ENCODE measurements at places on chromosomes 5 and 9.

DNA sequence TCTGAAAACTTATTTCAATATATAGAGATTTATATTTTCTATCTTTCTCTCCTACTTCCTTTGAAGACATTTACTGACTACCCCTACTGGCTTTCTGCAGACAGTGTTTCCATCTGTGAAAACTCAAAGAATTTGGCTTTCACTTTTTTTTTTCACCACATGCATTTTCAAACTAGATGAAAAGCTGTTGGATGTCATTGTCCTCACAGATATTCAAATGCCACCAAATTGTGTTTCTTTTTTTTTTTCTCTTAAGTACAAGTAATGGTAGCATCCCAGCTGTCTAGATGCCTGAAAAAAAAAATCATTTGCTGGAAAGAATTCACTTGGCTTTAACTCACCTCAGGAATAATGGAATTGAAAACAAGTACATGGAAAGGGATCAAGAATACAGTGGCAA, 2258.6 kb upstream of the ACO1 start:
- no peak for DNase-seq

- no peak for DNase-seq
Observed at GRCh38 chr9:13555516-13555915, 276.0 kb upstream of the MPDZ start.

- DNase-seq = no peak
Observed at GRCh38 chr5:109035436-109035835, 287.7 kb downstream of the FER start.

- no peak for DNase-seq
Observed at GRCh38 chr5:52964138-52964537, 25.0 kb upstream of the ITGA2 start.

DNA sequence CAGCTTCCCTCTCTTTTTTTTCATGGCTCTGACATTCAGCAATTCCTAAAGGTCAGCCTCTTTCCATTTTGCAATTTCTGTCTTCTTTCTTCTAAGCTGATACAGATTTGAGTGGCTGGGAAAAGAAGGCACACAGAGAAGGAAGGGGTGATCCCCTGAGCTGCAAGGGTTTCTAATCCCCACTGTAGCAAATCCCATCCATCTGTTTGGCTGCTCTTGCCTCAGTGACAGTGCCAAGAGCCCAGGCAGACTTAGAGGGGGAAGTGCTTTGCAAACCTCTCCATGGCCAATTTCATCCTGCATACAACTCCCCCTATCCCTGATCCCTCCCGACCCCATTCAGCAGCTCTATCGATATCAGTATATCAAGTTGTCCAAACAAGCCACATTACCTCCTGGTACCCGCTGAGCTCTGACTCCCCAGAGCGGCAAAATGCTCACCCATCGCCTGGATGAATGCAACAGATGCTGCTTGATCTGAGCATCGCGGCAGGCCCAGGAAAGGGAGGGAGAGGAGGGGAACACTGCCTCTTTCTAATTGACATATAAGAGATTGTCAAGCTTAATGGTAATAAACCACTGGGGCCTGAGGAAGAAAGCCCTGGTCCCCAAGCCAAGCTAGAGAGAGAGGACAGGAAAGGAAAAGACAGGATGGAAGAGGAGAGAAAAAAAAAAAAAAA, 268.9 kb downstream of the ASTN2 start:
- DNase-seq = no peak

- no peak for DNase-seq
Observed at GRCh38 chr5:93192087-93192486, 388.9 kb downstream of the NR2F1-AS1 start.

DNA sequence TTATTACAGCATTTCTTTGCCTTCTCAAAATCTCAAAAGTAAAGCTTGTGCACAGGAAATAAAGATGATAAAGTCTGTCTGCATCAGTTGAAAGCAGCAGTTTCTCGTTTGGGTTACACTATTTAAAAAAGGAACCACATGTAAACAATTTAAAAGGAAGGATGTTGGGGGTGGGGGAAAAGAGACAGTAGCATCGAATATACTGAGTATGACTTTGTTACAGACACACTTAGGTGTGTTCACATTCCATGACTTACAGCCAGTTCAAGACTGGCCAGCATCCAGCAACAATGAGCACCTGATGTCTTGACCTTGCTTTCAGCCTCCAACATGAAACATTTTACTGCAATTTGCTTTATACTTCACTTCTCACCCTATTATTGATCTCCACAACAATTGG, 8.7 kb downstream of the GAPT start:
- DNase-seq = no peak

- no peak for DNase-seq
Observed at GRCh38 chr5:27474395-27474794, 436.0 kb upstream of the CDH9 start.

- DNase-seq = no peak
Observed at GRCh38 chr5:10233505-10233904, 16.2 kb downstream of the ATPSCKMT start.

DNA sequence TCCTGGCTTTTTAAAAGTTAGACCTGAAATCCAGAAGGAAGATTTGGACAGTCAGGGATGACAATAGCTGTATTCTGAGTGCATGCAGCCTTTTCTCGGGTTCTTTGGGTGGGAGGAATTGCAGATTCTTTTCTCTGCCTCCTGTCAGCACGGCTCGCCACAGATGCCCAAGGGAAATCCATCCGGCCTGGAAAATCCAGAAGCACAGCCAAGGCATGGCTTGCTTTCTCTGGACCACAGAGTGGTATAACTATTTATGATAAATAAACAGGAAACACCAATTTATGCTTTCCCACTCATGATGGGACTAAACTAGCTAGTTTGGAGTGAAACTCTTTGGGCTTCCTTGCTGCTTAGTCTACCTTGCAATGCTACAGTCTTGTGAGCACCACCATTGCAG, 59.1 kb downstream of the C9orf152 start:
- no peak for DNase-seq

DNA sequence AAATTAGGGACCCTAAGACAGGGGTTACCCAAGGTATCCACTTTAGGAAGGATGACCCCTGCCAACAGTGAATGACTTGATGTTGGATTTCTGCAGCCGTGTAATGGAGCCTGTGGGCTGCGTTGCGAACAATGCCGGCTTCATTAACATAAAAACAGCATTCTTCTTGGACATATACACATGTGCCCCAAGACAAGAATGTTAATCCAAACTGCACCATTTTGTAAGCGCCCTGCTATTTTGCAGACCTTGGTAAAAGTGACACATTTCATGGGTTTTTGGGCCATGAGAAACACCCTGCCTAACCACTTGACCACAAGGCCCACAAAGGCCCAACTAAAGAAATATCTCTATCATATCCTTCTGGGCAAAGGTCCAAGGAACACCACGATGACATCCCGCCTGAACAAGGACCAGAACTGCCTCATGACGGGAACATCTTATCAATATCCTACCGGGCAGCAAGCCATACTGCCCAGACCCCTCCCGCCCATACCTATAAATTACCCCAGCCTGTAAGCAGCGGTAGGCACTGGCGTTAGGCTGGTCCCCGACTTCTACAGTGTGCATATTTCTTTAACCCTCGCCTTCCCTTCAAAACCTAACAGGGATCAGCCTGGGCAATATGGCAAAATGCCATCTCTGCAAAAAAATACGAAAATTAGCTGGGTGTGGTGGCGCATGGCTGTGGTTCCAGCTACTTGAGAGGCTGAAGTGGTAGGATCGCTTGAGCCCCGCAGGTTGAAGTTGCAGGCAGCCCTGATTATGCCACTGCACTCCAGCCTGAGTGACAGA, 9.7 kb upstream of the PDCD1LG2 start:
- no peak for DNase-seq

DNA sequence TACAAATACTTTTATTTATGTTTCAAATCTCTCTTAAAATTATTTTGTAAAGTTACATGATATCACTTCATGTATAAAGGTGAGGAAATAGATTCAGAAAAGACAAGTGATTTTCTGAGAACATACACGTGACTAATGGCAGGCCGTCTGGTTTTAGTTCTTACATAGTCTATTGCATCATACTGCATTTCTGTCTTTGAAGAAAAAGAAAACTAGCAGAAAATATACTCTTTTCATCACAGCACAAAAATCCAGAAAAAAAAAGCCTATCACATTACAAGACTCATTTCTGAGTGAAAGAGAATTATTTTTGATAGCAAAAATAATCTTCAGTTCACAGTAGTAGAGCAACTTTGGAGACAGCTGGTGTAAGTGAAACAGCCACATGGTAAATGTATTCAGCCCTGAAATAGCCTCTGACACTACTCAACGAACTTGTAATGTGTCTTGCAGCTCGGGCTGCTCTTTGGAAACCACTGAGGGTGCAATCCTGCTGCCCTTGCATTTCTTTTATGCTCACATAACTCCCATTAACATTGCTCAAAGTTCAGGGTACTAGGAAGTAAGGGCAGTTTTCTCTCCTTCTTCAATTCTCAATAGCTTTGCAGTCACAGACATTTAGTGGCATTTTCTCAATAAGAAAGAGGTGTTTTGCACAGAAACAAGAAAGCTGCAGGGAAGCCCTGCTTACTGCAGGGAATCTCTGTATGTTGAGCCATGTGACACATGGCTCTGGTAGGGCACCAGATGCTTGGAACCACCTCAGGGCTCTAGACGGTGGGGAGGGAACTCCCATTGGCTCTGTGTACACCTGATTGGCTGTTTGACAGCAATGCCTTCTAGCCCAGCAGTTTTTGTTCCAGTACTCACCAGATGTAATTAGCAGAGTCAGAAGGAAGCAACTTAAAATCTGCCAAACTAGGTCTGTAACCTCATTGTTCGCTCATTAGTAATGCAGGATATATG, 845.3 kb upstream of the PTPRD start:
- DNase-seq = no peak

DNA sequence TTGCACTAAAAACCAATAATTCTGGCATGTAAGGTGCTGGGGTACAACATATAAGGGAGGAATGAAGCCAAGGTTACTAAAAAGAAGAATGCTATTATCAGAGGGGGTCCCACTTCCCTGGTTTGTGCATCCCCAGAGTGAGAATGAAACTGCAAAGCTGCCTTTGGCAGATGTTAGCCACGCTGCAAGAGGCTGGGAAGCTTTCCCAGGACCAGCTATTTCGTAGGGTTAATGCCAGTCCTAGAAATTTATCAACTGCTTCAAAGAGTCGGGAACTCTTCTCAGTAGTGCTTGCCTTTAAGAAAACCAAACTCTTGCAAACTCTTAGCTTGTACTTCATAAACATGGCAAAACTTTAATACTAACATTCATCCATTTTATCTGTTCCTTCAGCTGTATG, 87.5 kb upstream of the NR5A1 start:
- no peak for DNase-seq

DNA sequence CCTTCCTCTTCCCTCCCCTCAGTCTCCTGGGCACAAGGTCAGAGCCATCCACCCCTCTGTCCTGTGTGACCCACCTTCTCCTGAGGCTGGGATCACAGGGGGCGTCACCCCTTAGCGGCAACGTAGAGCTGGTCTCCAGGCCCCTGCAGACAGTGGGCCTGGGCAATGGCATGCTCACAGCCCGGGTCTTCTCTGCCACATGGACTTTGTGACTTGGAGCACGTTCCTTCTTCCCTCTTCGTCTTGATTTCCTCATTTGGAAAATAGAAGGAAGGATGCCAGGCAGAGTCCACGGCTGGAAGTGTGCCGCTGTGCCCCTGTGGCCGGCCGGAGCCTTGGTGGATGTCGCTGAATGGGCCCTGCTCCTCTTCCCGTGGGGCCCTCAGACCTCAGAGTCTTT, 10.0 kb downstream of the RXRA start:
- DNase-seq = no peak
